ENCODE measurements at places on chromosomes 12 and 14.

- no peak for DNase-seq
These were observed 24.5 kb downstream of the GNPTAB start for GRCh38 chr12:101806265-101806664.

- no peak for DNase-seq
These were observed 19.8 kb downstream of the PDE6H start for GRCh38 chr12:14992673-14993072.

DNA sequence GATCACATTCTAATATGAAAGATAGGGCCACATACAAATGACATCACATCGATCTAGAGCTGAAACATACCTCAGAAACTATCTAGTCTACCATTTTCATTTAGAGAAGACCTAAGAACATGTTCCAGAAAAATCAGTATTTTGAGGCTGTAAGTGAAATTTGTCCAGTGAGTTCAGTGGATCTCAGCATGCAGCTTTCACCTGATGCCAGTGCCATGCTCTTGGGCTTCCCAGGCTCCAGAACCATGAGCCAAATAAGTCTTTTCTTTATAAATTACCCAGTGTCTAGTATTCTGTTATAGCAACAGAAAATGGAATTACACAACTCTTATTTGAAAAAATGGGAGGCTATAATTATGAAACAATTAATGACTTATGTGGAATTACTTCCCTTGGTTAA, 9.0 kb downstream of the CHPT1 start:
- DNase-seq, result no peak

GRCh38 chr14:94636744-94637412, 24.7 kb downstream of the SERPINA3 start:
- no peak for DNase-seq

DNA sequence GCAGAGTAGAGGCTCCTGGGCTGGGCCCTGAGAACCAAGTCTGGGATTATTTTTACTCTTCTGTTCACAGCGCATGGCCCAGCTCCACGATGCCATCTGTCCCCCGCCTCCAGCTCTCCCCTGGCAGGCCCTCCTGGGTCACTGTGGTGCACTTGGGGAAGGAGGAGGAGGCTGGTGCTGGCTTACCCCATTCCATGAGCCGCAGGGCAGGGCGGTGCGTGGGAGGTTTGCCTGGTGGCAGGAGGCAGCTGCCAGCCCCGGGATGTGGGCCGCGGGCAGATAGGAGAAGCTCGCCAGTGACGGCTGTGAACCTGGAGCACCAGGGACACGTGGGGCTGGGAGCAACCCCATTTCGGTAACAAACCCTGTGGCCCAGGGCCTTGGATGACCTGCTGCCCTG, 23.2 kb downstream of the TEAD4 start:
- DNase-seq, result no peak

DNA sequence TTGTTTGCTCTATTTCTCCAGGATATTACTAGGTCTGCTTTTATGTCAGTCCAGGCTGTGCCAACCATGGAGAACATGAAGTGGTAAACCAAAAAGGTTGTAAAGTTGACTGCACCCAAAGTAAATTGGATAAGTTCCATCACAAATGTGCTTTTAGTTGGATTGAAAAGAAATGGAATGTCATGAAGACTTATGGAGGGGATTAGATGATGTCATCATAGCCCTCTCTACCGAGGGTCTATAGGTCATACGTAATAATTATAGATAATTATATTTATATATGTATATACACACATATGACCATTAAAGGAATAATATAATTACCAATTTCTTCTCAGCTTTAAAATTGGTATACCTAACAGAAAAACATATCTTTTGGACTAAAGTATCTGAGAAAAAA, 714.9 kb downstream of the NOVA1 start:
- no peak for DNase-seq

DNA sequence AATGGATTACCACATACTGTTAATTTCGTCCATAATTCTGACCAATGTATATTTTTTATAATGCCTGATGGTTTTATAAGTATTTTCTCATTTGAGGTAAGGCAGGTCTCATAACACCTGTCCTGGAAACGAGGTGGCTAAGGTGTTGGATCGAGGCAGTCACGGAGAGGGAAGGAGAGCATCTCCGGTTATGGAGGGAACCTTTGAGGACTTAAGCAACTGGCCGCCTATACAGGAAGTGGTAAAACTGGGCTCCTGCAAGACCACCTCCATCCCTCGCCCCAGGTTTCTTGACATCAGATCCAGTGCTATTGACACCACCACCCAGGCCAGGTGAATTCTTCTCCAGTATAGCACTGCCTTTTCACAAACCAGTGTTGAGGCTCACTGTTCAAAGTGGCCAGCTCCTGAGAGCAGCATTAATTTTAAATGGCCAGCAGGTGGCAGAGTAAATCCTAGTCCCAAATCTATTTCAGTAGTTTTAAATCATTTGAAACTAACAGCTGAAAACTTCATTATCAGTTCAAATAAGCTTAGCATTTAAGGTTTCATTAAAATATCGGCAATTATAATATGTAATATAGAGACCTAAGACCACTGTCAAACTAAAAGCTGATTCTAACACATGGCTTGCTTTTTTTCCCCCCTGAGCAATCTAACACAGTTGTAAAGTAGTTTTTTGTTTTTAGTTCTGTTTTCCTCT, 100.8 kb downstream of the PPM1A start:
- peak; percentile 28 for DNase-seq

DNA sequence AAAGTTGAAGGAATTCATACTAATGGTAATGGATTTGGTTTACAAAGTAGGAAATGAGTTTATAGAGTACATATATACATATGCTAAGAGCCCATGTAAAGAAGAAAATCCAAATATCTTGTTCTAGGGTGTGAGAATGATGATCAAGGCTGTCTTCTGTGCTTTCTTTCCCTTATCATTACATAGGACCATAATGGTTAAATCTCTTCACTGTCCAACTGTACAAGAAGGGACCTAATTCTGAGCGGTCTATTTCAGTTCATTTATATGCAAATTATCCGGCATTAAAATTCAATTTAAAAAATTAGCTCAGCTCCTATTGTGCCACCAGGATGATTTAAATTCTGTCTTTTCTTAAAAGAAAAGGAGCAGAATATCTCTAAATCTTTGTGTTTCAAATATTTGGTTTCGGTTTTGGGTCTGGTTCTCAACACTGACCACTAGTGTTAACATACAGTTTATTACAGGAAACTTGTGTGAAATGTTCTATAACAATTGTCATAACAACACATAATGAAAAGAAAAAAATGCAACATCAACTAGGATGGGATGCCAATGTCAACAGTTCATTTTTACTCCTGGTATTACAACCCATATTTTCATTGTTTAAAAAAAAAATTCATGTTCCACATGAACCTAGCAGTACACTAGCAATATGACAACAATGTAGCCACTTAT, 16.8 kb downstream of the OR4K1 start:
- DNase-seq, result no peak

DNA sequence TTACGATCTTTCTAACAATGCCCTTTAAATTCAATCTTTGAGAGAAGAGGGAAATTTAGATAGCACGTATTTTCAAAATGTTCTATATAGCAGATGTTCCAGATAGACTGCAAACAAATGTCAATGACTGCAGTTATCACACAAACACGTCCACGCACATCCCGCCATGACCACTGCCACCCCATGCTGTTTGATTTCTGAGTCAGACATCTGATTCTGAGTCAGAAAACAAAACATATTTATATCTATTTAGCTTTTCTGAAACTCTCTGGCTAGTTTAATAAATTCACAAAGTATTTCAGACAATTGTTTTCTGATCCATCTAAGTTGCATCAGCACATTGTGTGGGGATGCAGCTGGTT, 105.9 kb upstream of the BCAT1 start:
- DNase-seq, result no peak

- no peak for DNase-seq
These were observed 34.1 kb downstream of the RAD51B start for GRCh38 chr14:67853715-67854114.

- no peak for DNase-seq
These were observed 12.7 kb downstream of the GALNT9 start for GRCh38 chr12:132316497-132317232.

DNA sequence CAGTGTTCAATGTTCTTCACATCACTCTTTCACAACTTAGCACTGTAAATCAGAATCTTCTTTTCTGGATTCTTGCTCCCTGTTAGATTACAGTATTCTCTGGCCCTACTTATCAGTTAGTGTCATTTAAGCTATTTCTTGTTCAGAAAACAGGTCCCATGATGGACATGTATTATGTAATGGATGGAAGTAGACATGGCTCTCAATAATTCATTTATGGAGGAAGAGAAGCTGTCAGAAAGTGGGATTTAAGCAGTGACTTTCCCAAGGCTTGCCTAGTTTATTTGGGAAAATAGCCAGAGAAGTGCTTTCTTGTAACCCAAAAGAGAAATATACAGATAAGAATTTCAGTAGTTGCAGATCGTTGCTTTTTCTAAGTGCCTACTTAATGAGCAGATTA, 1.6 kb downstream of the ERC1 start:
- DNase-seq, result no peak

GRCh38 chr14:88834883-88835431, 10.5 kb downstream of the TTC8 start:
- peak; percentile 54 for DNase-seq

- no peak for DNase-seq
These were observed 11.9 kb downstream of the TTC9 start for GRCh38 chr14:70653662-70654061.

All from amniotic stem cell (primary cell).